ENCODE measurements at places on chromosomes 6 and 20. TPM values are rescaled to one million over a fixed set of nuclear protein-coding genes. Genes with fewer than 3 reads are reported as not detected.

Gene AHI1
- total RNA-seq = 6.2 TPM

Gene UNC93A
- total RNA-seq = not detected

Gene CLDN20
- not detected for total RNA-seq

Gene HTR1E
- total RNA-seq = not detected

Gene TRIM38
- total RNA-seq = 3.8 TPM

Gene C6orf163
- total RNA-seq = 1.0 TPM

Gene CCN6
- not detected for total RNA-seq

Gene RNF8
- total RNA-seq = 23.8 TPM

Gene HSPA1L
- total RNA-seq = 0.73 TPM

Gene CFAP61
- total RNA-seq = 0.35 TPM

Gene MUC22
- not detected for total RNA-seq

Gene ARFGEF3
- 4.1 TPM for total RNA-seq

Gene TLDC2
- total RNA-seq = not detected

Gene SLX4IP
- 3.7 TPM for total RNA-seq

Gene LY6G6C
- total RNA-seq = not detected

Gene C20orf144
- total RNA-seq = not detected

Gene CNBD2
- 5.5 TPM for total RNA-seq

Gene OLIG3
- total RNA-seq = not detected

Gene SCRT2
- total RNA-seq = not detected

Gene MYCT1
- total RNA-seq = 1.8 TPM

Gene NKX2-4
- total RNA-seq = 3.1 TPM

Gene RBM24
- total RNA-seq = 0.13 TPM

Gene ARMC2
- 0.17 TPM for total RNA-seq

Gene ABHD16B
- not detected for total RNA-seq

Data from HT1080 (cell line).